ENCODE measurements at places on chromosomes 1 and 21.

GRCh38 chr1:64508629-64509028 lies 38.7 kb downstream of the CACHD1 start:
- DNase-seq: no peak

GRCh38 chr1:998745-998994 lies 1.2 kb downstream of the HES4 start:
- no peak for DNase-seq

- DNase-seq: no peak
Measured at GRCh38 chr1:48661726-48662463, 114.8 kb downstream of the BEND5 start.

GRCh38 chr1:109788695-109789521 lies 25.2 kb upstream of the EPS8L3 start:
- peak; percentile 37 for DNase-seq

DNA sequence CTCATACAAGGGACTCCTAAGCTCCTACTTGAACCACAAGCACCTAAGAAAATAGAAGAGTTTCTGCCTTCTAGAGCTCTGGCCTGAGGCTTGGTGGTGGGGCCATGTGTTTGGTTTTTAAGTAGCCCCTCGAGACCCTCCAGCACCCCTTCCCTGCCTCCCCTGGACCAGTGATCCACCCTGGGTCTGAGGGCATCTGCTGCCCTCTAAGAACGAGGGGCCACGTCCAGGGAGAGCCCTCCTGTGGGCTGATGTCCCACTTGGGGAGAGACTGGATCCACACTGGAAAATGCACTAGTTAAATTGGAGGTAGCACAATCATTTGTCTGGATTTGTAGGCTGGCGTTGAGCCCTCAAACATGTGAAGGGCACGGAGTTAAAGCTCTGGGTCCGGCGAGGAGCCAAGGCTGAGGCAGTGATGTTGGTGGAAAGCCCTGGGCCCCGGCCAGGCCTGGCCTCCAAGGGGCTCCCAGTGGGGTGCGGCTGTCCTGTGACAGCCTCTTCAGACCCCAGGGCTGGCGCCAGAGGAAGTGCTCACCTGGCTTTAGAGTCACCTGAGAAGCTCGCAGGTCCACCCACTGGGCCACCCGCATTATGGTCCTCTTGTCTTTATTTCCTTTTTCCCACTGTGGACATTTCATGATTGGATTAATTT lies 65.2 kb downstream of the SLC37A1 start:
- no peak for DNase-seq

- no peak for DNase-seq
Measured at GRCh38 chr1:78070758-78071157, 25.0 kb downstream of the GIPC2 start.

DNA sequence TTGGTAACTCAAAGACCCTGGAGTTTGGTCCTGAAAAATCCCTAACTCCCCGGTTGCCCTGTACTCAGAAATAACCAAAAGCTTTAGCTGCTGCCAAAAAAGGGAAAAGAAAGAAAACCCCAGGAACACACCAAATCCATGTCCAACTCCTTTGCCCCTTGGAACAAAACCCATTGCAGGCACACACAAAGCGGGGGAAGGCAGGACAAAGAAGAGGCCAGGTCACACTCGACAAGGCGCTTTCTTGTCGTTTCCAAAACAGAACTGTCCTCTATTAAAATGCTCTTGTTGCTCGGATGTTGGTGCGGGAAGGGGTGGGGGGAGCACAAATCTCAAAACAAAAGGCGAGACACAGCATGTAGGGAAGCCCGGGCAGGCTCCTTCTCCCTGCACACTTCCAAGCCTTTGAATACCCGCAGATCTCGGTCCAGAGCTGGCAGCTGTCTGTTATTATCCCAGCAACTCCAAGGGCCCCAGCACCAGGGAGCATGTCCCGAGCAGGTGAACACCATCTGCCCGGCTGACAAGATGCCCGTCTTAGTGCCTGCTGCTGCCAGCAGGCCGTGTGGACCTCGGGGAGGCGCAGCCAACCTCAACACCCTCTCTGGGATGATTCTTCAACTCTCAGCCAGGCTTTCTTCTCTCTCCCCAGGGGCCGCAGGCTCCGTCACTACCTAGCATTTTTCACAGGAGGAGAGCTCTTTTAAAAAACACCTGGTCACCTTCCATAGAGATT lies 96.4 kb downstream of the SSBP3 start:
- DNase-seq: no peak

DNA sequence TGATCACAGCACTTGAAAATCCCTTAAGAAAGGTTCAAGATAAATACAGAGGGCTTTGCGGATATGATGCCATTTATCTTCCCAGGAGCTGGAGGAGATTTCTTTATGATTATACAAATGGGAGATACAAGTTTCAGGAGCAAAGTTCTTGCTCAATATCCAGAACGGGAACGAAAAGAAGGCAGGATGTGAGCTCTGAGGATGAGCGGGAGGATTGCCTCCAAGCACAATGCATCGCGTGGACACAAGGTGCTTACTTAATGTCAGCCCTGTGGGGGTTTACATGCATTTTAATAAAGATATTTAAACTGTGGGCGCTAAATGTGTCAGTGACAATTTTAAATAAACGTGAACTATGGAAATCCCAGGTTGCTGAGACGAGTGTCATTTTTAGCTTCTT lies 59.0 kb downstream of the SYT6 start:
- no peak for DNase-seq

- DNase-seq: no peak
Measured at GRCh38 chr1:17725811-17726582, 29.1 kb upstream of the ACTL8 start.

- no peak for DNase-seq
Measured at GRCh38 chr21:42971897-42972275, 2.5 kb upstream of the PKNOX1 start.

- no peak for DNase-seq
Measured at GRCh38 chr1:61343734-61344420, 261.5 kb downstream of the NFIA start.

GRCh38 chr1:217193151-217193550 lies 437.7 kb downstream of the GPATCH2 start:
- no peak for DNase-seq

- DNase-seq: no peak
Measured at GRCh38 chr1:181128592-181129497, 40.3 kb downstream of the IER5 start.

- DNase-seq: no peak
Measured at GRCh38 chr1:87111659-87112371, 197.4 kb downstream of the HS2ST1 start.

- no peak for DNase-seq
Measured at GRCh38 chr1:41837691-41838090, 81.0 kb downstream of the HIVEP3 start.

- no peak for DNase-seq
Measured at GRCh38 chr1:229636042-229636441, 10.0 kb downstream of the URB2 start.

DNA sequence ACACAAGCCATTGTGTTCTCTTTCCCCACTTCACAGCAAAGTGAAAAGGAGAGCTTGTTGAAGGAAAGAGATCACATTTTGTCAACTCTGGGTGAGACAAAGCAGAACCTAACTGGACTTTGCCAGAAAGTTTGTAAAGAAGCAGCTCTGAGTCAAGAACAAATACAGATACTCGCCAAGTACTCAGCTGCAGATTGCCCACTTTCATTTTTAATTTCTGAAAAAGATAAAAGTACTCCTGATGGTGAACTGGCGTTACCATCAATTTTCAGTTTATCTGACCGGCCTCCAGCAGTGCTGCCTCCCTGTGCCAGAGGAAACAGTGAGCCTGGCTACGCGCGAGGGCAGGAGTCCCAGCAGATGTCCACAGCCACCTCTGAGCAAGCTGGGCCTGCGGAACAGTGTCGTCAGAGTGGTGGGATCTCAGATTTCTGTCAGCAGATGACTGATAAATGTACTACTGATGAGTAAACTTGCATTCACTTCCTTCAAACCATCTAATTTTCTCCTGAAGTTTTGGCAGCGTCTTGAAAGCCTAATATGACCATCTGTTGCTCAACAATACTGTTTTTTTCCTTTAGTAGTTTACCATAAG lies 43.7 kb downstream of the BACH1 start:
- DNase-seq: no peak

- DNase-seq: no peak
Measured at GRCh38 chr1:97396463-97396862, 524.4 kb downstream of the DPYD start.

GRCh38 chr1:204760350-204760749 lies 74.8 kb upstream of the LRRN2 start:
- DNase-seq: no peak

- DNase-seq: peak; percentile 65
Measured at GRCh38 chr1:203216274-203217138, 13.0 kb downstream of the CHIT1 start.

GRCh38 chr1:6614019-6614928 lies 743 bp downstream of the PHF13 start:
- DNase-seq: peak; percentile 71

- no peak for DNase-seq
Measured at GRCh38 chr1:22133247-22133930, 9.5 kb downstream of the WNT4 start.

GRCh38 chr1:66532798-66533783 lies 862 bp upstream of the SGIP1 start:
- no peak for DNase-seq

GRCh38 chr1:46404482-46405196 lies 10.5 kb downstream of the FAAH start:
- no peak for DNase-seq

DNA sequence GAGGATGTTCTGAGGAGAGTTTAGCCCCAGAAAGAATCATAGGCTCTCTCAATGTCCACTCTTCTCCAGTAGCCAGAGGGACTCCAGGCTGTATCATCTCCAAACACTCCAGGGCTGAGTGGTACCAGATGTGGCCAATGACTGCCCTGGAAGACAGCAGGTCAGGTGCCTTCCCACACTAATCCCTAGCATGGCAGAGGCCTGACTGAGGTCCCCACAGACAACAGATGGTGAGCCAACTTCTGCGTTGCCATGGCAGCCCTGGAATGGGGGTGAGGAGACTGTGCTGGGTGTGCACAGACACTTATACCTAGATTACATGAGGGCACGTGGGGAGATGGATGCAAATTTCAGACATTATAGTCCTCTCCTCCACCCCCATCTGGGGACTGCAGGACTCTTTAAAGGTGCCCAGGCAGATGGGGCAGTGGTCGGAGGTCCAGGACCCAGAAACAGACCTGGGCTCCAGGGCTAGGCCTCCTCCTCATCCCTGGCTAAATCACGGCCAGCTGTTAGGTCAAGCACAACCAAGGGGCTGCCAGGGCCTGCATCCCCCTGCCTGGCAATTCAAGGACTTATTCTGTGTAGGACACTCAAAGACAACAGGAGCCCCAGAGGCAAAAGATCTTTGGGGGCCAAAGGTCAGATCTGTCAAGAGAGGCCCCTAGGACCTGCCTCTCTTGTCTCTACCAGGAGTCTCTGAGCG lies 42.9 kb downstream of the CAMK2N1 start:
- DNase-seq: no peak

GRCh38 chr21:18467715-18468114 lies 64.1 kb upstream of the TMPRSS15 start:
- no peak for DNase-seq

- DNase-seq: peak; percentile 69
Measured at GRCh38 chr1:10665930-10666850, 130.3 kb downstream of the CASZ1 start.

- DNase-seq: no peak
Measured at GRCh38 chr1:113185463-113186104, 112.6 kb downstream of the LRIG2 start.

Measured in ureter (tissue), 1 donor.